NCI-H1105 treated with DMSO at 0.1 percent for 48 hours (cell line): ENCODE measurements at places on chromosomes 2 and 18.

DNA sequence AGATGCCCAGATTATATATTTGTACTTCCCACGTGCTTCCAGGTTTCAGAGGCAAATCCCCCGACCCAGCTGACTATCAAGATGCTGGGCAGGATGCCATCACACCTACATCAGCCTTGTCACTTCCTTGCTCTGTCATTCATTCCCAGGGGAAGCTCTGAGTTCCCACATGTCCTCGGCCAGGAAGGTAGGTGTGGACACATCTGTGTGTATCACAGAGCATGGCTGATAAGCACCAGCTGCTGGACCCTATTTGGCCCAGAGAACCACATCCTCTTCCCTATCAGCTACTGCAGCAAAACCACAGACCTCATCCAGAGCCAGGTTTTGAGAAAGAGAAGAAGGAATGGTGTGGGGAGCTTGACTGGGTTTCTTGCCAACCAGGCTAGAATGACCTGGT lies 31.9 kb upstream of the ITGA6 start:
- no peak for DNase-seq

- DNase-seq: peak; percentile 78
These were observed at the start of the genes PECR and TMEM169 for GRCh38 chr2:216081487-216082116. Gene PECR, minus strand, starts transcription at chr2:216081809. Its CDS starts 68 bp downstream, at chr2:216081741. Gene TMEM169, plus strand, starts transcription at chr2:216081919. Its CDS starts 14,045 bp downstream, at chr2:216095964.

DNA sequence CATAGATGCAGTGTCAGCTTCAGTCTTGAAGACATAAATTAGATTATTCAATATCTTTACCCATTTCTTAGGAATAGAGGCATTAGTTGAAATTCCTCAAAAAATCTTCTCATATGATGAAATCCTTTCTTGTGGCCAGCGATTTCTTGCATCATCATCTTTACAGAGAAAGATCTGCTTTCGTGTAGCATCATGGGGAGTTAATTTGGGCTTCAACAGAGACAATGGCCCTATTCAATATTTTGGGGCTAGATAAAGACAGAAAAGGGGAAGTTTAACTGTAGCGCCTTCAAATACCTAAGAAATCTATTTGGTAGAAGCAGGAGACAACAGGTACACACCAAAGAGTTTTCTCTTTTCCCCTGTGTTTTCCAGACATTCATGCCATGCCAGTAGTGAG lies 73.8 kb downstream of the TGFA start:
- no peak for DNase-seq

- DNase-seq: peak; percentile 29
These were observed 524 bp upstream of the FEV start for GRCh38 chr2:218985325-218986091.

DNA sequence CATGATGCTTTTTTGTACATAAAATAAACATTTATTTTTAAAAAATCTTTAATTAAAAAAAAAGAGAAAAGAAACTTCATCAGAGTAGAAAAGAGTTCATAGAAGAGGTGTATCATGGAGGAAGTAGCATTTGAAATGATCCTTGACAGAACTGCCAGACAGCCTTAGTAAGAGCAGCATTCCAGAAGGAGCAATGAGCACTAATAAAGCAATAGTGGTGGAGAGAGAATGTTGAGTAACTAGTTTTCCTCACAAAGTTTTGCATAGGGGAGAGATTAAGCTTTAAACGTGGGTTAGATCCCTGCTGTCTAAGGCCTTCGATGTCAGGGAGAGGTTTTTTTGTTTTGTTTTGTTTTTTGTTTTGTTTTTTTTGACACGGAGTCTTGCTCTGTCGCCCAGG lies 29.8 kb upstream of the METTL21A start:
- DNase-seq: no peak

DNA sequence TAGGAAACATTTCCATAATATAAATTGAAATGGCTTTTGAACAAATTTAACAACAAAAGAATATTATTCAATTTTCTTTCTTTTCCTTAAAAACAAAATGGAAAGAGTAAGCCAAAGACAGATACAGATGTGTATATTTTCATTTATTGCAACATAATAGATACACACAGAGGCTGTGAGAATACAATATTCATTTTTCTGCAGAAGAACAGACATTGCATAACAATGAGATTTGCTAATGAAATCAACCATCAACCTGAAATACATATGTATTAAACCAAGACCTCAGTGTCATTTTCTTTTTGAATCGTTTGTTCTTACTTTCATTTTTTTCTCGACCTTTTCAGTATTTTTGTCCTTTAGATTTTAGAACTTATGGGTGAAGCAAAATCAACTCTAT lies 95.1 kb downstream of the BAZ2B start:
- DNase-seq: no peak

GRCh38 chr18:31667185-31667584 lies 17.2 kb downstream of the B4GALT6 start:
- DNase-seq: no peak

DNA sequence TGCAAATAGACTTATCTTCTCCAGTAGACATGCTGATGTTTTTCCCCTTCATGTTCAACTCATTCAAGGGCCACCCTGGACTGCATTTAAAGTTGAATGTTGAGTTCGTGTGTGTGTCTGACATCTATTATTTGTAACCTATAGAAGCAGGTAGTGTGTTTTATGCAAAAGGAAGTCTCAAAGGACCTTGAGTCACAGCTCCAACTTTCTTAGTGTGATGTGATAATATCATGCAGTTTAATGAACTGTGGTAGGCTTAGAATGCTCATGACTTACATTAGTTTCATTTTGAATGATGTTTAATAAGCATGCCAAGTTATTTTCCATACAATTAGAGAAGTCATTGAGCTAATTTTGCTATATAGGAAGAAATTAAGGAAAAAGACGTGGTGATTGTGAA lies 67.9 kb downstream of the CERS6 start:
- DNase-seq: no peak

DNA sequence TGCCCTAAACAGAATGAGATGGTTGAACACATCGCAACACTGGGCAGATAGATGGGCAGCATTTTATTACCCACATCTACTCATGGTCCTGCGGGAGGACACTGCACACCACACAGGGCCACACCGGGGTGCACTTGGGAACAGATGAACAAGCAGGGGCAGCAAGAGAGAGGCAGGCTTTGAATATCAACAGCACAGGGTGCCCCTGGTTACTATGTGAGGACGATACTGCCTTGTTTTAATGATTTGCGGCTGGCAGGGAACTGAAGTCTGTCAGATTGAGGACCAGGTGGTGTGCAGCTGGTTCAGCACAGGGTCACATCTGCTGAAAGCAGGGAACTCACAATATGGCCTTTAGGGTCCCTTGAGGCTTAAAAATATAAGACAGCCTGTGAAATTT lies 195.7 kb downstream of the PIEZO2 start:
- no peak for DNase-seq

GRCh38 chr2:43958397-43959275 lies 37.2 kb downstream of the LRPPRC start:
- DNase-seq: no peak

GRCh38 chr2:118582058-118582457 lies 265.4 kb downstream of the EN1 start:
- DNase-seq: no peak

- DNase-seq: no peak
These were observed 24.3 kb upstream of the KLHL29 start for GRCh38 chr2:23360571-23361125.

DNA sequence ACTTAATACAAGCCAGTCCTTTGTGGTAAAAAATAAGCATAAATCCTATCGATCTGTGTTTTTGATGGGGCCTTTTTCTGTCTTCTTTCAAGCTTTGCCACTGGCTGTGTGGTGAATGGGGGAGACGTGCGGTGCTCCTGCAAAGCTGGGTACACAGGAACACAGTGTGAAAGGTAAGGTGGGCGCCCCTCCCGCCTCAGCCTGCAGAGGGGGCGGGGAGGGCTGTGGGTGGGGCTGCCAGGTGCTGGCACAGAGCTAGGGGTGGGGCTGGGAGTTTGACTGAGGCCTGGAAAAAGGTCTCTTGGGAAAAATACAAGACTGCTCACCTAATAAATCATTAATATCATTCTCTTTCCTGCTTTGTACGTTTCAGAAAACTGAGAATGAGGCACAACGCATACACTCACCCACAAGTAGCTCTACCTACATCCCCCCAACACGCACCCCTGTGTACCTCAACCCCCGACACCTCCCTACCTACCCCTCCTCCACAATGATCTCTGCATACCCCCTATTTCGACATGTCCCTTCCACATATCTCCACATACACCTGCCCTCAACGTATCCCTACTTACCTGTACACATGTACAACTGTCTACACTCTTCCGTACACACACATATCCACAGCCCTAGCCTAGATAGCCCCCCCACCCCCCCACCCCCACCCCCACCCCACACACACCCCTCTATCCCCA lies 129.7 kb upstream of the TTC39C start:
- peak; percentile 58 for DNase-seq

GRCh38 chr2:65754219-65754618 lies 321.8 kb upstream of the SPRED2 start:
- no peak for DNase-seq
